ENCODE measurements at places on chromosomes 13 and 19. TPM values are rescaled to one million over a fixed set of nuclear protein-coding genes. Genes with fewer than 3 reads are reported as not detected.

- DNase-seq, result no peak
Observed at GRCh38 chr19:43720936-43721335, 5.1 kb downstream of the IRGC start.

The MYO1F gene
- total RNA-seq, result 0.52 TPM

GRCh38 chr13:112249644-112250610, 126.2 kb upstream of the SPACA7 start:
- DNase-seq, result no peak

DNA sequence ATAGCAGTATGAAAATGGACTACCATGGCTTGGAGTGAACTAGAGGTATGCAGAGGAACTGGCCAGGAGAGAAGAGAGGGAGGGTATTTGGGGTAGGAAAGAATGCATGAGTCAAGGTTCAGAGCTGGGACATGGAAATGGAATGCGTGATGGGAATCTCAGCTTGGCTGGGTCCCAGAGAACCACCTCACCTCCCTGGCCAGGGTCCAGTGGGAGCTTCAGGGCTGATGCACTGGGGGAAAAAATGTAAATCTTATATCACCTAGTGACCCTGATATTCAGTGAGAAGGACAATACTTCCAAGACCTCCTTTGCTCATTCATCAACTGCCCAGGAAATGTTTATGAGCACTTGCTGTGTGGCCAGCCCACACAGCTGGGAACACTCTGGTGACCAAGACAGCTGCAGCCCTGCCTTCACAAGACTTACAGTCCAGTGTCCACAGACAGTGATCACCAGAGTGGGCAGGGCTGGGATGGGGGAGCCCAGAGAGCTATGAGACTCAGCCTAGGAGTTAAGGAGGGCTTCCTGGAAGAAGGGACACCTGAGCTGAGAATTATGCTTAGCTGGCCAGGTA, 12.8 kb downstream of the IGSF23 start:
- DNase-seq, result peak; percentile 96

The TMIGD2 gene
- not detected for total RNA-seq

The SLC1A6 gene
- not detected for total RNA-seq

The CYP2S1 gene
- 10.6 TPM for total RNA-seq

The KISS1R gene
- total RNA-seq, result not detected

DNA sequence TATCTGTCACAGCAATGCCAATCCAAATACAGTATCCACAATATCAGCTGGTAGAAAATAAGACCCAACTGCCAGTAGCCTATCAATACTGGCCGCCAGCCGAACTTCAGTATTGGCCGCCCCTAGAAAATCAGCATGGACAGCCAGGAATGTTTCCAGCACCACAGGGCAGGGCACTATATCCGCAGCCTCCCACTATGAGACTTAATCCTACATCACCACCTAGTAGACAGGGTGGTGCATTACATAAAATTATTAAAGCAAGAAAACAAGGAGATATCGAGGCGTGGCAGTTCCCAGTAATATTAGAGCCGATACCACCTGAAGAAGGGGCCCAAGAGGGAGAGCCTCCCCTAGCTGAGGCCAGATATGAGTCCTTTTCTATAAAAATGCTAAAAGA, 111.3 kb downstream of the ZNF486 start:
- peak; percentile 17 for DNase-seq

DNA sequence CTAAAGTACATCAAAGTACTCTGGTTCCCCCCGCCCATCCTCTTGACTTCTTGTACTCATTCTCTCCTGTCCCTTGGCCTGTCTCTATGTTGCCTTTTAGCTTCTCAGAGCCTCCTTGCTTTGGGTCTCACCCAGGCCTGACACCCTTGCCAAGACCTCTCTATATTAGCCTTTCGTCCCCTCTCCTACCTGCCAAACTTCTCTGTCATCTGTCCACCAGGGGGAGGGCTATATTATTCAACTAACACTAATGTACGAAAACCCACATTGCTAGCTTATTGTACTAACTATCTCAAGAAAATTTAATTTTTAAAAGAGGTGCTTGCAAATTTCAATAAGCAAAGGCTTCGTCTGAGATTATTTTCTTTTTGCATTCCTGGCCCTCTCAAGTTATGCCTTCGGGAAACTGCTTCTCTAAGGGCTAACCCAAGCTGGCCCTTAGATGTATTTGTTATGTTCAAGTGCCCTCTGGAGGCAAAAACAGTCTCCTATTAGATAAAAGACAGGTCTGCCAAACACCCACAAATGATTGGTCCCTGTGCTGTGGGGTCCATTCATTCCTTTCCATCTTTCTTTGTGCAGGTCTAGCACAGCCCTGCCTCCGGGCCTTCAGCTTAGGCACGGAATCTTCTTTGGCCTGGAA, 6.3 kb upstream of the MRPS31 start:
- peak; percentile 61 for DNase-seq

The ZNF30 gene
- 2.7 TPM for total RNA-seq

DNA sequence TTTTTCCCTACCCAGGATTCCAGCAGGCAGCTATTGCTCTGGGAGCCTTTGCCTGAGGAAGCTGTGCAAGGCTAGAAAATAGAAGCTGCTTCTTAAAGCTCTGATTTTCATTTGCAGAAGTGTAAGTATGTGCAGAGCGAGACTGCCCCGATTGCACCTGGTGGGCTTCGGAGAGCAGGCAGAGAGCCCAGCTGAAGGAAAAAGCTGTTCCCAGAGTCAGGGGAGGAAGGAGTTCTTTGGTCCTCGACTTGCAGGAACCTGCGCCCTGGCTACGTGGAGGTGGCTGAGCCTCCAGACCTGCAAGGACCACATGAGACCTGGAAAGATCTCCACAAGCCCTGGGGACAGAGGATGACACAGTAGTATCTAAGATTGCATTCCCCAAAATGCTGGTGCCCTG, 235.0 kb upstream of the ARGLU1 start:
- no peak for DNase-seq

DNA sequence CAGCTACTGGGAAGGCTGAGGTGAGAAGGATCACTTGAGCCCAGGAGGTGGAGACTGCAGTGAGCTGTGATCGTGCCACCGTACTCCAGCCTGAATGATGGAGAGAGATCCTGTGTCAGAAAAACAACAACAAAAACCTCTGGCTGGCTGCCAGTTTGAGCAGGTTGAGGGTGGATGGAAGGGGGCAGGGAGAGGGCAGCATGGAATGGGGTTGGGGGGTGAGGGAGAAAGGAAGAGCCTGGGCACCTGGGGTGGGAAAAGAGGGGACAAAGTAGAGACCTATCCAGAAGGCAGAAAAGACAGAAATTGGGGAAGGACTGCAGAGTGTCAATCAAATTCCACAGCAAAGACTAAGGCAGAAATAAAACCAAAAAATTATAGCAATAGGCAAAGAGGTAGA, 4.7 kb downstream of the SLC1A5 start:
- no peak for DNase-seq

The KLK11 gene
- total RNA-seq, result not detected

The MBD3L4 gene
- not detected for total RNA-seq

- DNase-seq, result no peak
Observed at GRCh38 chr13:107296804-107297203, 728.9 kb upstream of the ARGLU1 start.

DNA sequence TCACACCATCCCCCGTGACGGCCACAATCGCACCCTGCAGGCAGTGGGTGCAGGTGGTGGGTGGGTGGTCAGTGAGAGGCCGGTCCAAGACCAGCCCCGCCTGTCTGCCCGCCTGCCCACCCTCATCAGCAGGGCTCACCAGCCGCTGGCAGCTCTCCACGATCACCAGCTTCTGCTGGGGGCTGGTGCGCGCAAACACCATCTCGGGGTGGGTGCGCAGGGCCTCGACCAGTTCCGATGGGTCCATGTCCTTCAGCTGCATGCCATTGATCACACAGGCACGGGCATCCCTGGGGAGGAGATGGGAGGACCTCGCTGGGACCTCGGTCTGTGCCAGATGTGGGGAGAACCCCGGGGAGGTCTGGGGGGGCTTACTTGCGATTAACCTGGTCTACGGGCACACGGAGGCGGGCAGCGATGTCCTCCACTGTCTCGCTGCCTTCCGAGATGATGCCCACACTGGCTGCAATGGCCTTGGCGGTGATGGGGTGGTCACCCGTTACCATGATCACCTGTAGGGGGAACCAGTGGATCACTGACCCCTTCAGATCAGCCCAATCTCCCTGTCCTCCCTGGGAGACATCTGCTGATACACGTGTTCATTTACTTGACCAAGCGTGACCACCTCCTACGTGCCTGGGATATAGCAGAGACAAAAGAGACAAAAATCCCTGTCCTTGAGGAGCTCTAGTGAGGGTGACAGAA, 8.0 kb downstream of the ATP4A start:
- peak; percentile 41 for DNase-seq

DNA sequence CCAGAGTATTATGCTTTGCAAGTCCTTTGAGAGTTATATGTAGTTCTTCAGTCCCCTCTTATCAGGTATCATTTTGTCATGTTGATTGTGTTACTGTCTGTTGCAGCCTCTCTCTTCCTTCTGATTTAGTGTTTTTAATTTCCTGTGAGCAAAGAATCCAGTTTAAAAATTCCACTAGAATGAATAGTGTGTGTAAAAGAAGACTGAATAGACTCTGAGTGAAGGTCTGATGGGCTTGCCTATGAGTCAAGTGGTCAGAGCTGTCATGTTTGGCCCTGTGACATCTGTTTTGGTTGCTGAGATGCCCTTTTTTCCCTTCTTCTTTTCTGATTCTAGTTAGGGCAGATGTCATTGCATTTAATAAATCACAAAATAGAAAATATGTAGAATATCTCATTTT, 23.3 kb upstream of the KCTD4 start:
- DNase-seq, result no peak

The ZNF835 gene
- not detected for total RNA-seq

DNA sequence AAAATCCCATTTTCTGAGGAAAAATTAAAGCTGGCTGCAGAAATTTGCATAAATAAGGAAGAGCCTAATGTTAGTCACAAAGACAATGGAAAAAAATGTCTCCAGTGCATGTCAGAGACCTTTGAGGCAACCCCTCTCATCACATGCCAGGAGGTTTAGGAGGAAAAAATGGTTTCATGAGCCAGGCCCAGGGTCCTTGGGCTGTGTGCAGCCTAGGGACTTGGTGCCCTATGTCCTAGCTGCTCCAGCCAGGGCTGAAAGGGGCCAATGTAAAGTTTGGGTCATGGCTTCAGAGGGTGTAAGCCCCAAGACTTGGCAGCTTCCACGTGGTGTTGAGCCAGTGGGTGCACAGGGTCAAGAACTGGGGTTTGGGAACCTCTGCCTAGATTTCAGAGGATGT, 1252.6 kb downstream of the PCDH9 start:
- no peak for DNase-seq

DNA sequence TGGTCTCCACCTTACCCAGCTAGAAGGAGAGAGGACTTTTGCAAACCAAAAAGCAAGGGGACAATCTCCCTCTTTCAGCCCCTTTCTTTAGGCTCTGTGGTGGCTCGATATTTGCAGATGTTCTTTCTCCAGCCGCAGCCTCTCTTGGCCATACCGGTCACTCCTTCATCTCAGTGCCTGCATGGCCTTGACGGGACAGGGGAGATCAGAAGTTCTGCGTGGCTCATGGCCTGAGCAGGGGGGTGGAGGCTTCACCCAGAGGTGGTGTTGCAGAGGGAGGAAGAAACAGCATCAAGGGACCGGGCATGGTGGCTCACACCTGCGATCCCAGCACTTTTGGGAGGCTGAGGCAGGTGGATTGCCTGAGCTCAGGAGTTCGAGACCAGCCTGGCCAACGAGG, 53.2 kb downstream of the MYO9B start:
- DNase-seq, result no peak

The CEACAM16 gene
- not detected for total RNA-seq

GRCh38 chr19:46678110-46678732, 17.2 kb upstream of the DACT3 start:
- peak; percentile 29 for DNase-seq

- no peak for DNase-seq
Observed at GRCh38 chr13:73610799-73611592, 523.2 kb downstream of the KLF12 start.

DNA sequence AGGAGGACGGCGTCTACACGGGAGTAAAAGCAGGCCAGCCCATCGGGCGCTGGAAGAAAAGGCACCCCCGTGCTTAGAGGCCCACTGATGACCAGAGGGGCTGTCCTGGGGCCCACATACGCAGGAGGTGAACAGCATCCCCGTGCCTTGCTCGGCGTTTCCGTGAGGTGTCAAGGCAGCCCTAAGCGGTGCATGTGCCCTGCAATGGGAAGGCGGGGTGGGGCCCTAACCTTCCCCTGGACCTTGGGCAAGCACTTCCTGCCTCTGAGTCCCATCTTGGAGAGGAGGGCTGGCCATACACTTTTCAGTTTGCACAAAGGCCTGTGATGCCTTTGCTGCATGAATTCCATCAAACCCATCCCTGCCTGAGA, 47.8 kb upstream of the ATP11A start:
- DNase-seq, result no peak

- no peak for DNase-seq
Observed at GRCh38 chr13:29885989-29886388, 35.6 kb upstream of the UBL3 start.

- no peak for DNase-seq
Observed at GRCh38 chr19:53581871-53582279, 43.9 kb downstream of the ZNF331 start.

DNA sequence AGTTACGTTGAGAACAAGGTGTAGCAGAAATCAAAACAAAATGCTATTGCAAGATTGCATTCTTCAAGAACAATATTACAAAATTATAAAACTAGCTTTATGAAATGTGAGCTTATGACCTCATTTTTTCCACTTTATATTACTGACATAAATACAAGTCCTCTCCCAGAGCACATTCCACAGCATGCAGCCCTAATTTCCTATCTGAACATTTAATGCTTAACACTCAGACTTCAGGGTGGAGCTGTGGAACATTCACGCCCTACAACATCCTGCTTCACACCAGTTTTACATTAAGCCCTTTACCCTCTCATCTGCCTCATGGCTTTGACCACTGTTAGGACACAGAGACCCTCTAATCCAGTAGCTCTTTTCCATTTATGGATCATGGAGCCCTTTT, 65.5 kb downstream of the EPSTI1 start:
- DNase-seq, result no peak

DNA sequence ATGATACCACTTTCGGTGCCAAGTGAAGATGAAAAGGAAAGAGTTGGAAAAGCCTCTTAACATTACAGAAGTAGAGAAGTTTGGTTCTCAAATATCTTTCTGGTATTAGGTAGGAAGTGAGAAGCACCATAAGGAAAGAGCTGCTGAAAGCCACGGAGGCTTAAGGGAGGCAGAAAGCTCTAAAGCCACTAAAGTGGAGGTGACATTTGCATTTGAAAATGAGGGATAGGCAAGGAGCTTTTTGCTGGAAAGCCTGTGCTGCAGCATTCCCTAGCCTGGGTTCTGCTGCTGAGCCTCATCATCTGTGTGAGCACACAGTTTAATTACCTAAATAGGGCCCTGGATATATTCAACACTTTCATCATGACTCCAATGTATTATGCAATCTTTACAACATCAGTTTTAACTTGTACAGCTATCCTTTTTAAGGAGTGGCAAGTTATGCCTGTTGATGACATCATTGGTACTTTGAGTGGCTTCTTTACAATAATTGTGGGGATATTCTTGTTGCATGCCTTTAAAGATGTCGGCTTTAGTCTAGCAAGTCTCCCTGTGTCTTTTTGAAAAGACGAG, 315.4 kb downstream of the RBM26 start:
- no peak for DNase-seq

The ZNF100 gene
- total RNA-seq, result 1.7 TPM

The IFI30 gene
- total RNA-seq, result 51.9 TPM

The LGALS14 gene
- total RNA-seq, result not detected

The KLK3 gene
- not detected for total RNA-seq

- no peak for DNase-seq
Observed at GRCh38 chr19:3062165-3063105, at the start of gene TLE5. Gene TLE5, minus strand, starts transcription at chr19:3062495. Its CDS starts 295 bp downstream, at chr19:3062200.

GRCh38 chr19:10836479-10837330, 693 bp upstream of the TMED1 start:
- peak; percentile 98 for DNase-seq
